ENCODE measurements at places on chromosomes 6 and 20.

DNA sequence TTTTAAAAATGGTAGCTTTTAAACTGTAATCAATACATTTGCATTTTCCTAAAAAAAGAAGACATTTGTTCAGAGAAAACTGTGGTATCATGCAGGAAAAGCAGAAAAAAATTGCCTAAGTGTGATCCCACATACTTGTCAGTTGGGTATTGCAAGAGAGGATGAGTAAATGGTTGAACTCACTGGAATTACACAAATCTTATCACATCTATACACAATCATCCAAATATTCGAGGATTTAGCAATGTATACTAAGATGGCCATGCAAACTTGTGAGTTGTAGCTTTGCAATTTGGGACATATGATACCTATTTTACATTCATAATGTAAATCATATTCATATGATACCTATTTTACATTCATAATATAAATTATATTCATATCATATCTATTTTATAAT lies 58.2 kb upstream of the GJE1 start:
- no peak for DNase-seq

GRCh38 chr6:67047996-67048395 lies 1341.0 kb upstream of the EYS start:
- no peak for DNase-seq

DNA sequence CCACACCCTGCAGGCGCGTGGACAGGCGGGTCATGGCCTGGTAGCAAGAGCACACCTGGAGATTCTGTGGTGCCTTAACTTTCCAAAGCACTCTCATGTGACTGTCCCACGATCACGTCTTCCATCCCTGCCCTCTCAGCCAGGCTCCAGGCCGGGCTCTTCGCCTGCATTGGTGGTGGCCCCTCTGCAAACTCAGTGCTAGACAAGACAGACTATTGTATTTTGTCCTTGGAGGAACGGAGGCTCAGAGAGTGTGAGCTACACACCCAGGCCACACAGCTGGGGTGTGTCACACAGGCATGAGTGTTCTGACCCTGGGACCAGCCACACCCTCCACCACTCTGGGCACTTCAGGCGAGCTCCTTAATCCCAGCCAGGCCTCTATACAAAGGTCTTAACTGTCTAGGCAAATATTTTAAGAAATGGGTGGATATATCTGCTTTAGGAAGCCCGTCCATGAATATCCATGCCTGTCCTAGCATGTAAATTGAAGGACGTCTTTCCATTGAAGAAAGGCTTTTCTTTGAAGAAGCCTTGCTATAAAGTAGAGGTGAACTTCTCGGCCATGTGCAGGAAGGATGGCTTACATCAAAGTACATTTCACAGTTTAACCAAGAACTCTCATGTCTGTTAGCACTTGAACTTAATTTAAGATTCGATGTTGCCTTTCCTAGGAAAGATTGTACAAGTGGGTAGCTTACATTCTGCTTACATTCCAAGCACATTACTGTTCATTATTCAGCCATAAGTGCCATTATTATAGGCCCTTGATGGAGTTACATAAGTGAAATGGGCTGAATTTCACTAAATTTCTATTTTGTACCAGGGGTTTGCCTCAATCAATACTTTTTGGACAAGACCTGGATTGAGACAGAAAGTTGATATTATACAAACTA lies 263.9 kb downstream of the DLL1 start:
- peak; percentile 6 for DNase-seq

DNA sequence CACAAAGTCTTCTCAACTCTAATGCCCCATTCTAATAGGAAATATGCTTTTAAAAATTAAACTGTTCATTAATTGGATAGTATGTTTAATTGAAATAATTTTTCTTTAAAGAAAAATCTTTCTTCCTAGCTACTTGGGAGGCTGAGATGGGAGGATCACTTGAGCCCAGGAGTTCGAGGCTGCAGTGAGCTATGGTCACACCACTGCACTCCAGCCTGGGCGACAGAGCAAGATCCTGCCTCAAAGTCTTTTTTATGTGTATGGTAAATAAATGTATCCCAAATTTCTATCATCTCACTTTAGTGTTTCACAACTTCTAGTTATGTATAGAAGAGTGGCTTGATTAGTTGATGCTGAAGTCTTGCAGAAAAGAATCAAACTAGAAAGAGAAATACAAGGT lies 4.5 kb downstream of the DSE start:
- DNase-seq = no peak

DNA sequence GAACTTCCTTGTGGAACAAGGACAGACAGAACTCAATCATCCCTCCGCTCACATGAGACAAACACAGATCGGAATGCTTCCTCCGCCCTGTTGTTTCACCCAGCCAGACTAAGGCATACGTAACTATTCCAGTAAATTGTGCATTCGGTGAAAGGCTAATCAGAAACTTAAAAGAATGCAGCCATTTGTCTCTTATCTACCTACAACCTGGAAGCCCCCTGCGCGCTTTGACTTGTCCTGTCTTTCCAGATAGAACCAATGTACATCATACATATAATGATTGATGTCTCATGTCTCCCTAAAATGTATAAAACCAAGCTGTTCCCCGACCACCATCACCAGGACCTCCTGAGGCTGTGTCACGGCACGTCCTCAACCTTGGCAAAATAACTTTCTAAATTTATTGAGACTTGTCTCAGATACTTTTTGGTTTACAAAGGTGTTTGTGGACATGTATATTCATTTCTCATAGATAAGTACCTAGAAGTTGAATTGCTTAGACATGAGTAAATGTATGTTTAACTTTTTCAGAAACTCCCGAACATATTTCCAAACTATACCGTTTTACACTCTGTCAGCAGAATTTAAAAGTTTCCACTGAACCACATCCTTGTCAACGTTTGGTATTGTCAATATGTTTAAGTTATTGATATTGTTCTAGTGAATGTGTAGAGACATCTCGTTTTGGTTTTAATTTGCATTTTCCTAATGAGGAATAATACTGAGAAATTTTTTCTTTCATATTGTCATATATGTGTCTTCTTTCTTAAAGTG lies 197.6 kb upstream of the THBS2 start:
- DNase-seq = no peak

DNA sequence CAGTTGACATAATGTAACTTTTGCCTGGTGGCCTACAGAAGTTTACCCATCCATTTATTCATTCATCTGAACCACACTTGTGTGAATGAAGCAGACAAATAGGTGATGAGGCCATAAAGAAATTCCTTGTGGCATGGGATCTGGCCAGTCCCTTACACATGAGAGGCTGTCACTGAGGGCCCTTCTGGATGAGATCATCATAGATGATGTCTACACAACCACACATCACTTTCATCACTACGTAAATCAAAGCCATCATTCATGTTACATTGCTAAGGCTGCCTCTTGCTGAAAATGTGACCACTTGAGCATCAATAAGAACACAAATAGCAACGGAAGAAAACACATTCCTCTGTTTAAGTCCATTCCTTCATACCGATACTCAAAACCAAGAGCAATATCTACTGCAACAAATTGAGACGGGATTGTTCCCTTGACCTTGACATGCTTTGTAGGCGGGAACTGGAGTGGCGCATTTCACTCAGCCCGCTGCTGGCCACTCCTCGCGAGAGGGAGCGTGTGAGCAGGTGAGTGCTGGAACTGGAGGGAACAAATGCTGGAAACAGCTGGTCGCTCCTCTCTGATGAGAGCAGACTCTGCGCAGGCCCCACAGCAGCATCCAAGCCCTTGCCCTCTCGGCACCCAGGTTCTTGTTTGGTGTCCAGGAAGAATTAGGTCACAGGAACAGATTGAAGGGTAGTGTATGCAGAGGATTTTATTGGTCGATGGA lies 49.3 kb downstream of the FAM50B start:
- DNase-seq = peak; percentile 86

DNA sequence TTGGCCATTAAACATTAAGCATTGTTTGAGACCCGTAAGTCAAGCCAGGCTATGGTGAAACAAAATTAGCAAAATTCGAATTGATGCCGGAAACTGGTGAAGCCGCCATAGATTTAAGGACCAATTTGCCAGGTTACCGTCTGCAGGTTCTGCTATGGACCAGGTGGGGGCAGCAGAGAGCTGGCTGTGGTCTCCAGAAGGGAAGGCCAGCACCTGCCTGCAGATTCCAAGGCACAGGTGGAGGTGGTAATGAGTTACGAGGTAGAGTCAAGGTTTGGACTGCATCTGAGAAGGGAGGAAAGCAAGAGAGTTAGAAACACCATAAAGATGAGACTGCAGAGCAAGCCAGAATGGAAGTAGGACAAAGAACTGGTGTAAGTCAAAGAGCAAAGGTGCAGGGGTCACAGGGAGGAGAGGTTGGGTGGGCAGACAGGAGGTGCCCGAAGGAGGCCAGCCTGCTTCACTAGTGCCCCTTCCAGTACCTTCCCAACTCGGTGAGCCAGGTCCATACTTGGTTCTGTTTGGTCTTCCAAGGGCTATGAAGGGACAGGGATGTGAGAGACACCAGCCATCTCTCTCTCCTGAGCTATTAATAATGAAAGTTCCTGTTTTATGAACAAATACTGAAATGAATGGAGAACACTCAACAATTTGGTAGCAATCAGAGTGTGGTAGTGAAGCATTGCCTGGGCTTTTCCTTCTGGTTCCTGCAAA lies 131.6 kb upstream of the ESR1 start:
- DNase-seq = peak; percentile 12

GRCh38 chr6:146304181-146304580 lies 239.5 kb upstream of the RAB32 start:
- DNase-seq = no peak

GRCh38 chr20:40489886-40490285 lies 199.2 kb downstream of the MAFB start:
- peak; percentile 63 for DNase-seq

GRCh38 chr20:25179439-25180089 lies 15.9 kb upstream of the ENTPD6 start:
- DNase-seq = no peak

GRCh38 chr6:69593706-69594105 lies 203.1 kb downstream of the LMBRD1 start:
- peak; percentile 8 for DNase-seq

DNA sequence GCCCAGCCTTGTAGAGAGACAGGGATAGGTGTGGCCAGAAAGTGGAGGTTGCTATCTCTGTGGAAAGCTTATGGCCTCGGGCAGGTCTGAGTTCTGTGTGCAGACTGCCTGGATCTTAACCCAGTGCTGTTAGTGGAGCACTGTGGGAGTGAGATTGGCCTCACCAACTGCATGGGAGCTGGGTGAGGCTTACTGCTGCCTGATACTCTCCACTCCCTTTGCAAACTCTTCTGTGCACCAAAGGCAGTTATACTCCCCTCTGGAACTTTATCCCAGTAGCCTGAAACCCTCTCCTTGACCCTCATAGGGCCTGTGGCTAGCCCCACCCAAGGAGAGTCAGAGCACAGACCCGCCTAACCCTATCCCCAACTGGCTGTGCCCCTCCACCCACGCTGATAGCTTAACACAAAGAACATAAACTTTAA lies 41.4 kb upstream of the PKIB start:
- DNase-seq = no peak

DNA sequence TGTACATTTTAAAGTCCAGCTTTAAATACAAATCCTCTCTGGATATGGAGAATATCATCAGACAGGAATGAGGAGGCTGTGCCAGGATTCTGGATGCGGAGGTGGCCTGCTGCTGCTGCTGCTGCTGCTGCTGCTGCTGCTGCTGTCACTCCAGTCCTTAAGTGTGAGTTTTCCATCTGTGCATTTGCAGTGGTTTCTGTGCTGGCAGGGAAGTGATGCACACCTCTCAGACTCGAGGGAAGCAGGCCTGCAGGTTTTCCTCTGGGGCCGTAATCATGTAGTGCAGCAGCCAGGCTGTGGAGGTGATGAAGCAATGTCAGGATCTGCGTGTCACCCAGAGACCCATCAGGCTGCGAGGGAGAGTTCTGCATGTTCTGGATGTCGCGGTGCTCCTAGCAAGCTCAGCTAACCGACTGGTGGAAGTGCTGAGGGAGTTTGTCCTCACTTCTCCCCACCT lies 32.0 kb downstream of the CFAP61 start:
- no peak for DNase-seq

- no peak for DNase-seq
Measured at GRCh38 chr20:58710481-58711265, 18.1 kb downstream of the NPEPL1 start.

GRCh38 chr20:51583499-51583898 lies 41.0 kb upstream of the NFATC2 start:
- no peak for DNase-seq

GRCh38 chr6:45808042-45808645 lies 207.5 kb downstream of the CLIC5 start:
- peak; percentile 17 for DNase-seq

- no peak for DNase-seq
Measured at GRCh38 chr6:30570740-30571074, 535 bp upstream of the ABCF1 start.

DNA sequence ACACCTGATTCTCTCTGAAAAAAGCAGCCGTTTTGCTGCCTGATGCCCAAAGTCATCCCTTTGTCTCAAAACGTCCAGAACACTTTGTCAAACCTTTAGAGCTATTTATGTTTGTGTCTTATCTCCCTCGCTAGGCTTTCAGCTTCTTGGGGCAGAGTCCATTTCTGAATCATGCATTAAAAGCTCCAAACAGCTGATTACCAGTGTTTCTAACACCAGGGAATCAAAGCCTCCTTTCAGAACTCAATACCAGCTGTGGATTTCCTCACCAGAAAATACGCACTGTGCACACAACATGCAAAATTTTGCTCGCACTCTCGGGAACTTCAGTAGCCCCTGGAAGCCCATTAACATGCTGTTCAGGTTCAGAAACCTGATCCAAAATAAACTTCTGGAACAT lies 333.3 kb downstream of the HACE1 start:
- DNase-seq = no peak

DNA sequence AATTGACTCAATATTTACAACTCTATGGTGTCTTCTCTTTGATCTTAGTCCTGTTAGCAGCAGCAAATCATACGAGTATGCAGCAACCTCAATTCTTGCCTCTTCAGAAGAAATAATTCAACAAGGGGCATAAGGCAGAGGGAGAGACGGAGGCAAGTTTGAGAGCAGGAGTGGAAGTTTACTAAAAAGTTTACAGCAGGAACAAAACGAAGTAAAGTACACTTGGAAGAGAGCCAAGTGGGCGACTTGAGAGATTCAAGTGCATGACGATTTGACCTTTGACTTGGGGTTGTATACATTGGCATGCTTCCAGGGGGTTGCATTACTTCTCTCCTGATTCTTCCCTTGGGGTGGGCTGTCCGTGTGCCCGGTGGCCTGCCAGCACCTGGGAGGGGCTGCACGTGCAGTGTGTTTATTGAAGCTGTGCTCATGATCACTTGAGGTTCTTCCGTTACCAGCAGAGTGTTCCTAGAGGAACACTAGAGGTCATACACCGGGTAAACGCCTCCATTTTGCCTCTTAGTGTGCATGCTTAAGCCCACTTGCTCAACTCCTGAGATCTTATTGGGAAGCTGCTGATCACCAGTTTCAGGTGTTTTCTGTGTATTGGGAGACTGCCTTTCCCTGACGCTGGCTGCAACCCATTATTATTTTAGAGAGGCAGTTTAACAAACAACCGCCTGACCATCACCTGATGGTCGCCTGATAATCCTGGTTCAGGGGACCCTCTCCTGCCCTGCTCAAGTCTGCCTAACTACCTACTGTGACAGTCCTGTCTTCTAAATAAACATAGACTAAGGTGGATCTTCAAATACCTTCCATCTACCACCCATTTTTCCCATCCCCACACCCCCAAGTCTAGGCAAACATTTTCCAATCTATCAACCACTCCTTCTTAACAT lies 172.4 kb upstream of the MYLIP start:
- DNase-seq = no peak

Data from fibroblast of skin of right biceps (primary cell).